ENCODE measurements at places on chromosomes 11 and 22.

GRCh38 chr22:17117890-17118289 lies 3.3 kb downstream of the TMEM121B start:
- no peak for DNase-seq

- DNase-seq, result peak; percentile 98
Observed at GRCh38 chr11:72308226-72309073, 64.5 kb upstream of the PHOX2A start.

DNA sequence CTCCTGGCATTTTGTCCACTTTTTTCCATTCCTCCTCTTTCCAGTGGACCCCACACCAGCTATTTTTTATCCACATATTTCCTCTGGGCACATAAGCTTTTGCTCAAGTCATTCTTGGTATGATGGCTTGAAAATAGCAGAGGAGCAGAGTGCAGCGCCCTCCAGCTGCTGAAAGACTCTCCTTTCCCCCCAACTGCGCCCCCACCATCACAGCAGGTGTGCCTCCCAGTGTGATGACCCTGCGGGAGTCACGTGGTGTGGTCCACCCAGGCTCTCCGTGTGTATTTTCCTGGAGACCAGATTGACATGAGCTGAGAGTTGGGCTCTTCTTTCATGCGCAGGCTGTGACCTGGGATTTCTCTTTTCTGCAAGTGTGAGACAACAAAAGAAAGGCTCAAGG lies 1241.6 kb downstream of the TBC1D22A start:
- no peak for DNase-seq

DNA sequence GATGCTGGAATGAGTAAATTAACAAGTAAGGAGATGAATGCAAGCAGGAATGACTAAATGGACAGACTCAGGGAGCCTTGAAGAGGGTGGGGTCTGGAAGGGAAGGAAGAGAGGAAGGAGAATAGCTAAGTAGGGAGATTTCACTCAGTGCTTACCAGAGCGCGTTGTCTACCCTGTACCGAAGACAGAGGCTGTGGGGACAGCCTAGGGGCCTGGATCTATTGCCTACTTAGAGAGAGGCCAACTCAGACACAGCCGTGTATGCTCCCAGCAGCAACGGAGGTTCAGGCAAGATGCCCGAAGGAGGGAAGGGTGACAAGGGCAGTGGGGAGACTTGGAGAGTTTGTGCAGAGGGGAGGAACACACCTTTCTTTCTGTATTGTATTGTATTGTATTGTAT lies at the start of gene FOLR2:
Gene FOLR2 (plus strand): TSS at position 157 of the 400 bp plus-strand sequence. CDS start 1,791 bp downstream, outside the sequence.
- DNase-seq, result no peak
